NCI-H1930 (cell line): ENCODE measurements at places on chromosomes 3 and 15.

DNA sequence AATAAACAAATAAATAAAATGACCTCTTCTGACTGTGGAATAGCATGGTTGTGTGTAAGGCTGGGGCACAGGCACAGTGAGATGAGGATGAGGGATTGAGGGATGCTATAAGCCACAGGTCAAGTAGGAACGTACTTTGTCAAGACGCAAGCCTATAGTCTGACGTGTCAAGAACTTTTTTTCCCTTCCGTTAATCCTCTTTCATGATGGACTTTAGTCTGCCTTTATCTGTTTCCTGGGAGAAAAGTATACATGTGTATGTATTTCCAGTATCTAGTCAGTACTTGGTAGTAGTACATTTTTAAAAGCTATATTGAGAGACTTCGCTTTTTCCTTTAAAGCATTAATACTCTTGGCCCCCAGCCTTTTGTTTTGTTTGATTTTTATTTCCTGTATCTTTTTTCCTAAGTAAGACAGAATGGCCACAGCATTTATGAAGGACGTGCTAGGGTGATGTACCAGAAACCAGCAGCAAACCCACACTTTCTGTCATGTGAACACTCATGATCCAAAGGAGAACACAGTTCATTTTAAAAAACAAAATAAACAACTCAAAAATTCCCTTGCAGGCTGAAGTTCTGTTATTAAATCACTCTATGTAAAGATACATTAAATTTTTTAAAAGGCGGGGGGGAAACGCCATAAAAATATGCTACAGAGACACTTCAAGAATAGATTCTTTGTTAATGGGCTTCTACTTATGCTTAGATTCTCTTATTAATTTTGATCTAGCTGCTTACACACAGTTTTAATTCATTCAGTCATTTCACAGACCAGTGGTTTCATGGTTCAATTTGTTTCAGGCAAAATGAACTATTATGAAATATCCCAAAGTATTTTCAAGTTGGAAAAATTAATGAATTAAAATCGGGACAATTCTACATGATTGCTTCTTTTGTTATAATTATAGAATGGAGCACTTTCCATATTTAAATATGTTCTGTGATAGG is 114.7 kb downstream of the SNRK start:
- DNase-seq = no peak

DNA sequence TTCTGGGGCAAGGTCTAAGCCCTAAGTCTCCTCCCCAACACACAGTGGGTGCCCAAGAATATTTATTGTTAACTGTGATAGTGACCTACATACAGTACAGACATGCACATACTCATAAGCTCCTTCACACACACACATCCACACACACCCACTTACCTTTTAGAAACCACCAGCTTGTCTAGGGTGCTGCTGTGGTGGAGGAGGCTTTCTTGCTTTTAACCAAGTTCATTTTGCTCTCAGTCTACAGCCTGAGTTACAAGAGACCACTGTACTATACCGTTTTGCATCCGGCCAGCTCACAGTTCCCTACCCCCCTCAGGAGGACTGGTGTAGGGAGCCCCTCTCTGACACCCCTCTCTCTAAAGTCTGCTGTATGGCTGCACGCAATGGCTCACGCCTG is 16.7 kb downstream of the DAPK2 start:
- DNase-seq = no peak

DNA sequence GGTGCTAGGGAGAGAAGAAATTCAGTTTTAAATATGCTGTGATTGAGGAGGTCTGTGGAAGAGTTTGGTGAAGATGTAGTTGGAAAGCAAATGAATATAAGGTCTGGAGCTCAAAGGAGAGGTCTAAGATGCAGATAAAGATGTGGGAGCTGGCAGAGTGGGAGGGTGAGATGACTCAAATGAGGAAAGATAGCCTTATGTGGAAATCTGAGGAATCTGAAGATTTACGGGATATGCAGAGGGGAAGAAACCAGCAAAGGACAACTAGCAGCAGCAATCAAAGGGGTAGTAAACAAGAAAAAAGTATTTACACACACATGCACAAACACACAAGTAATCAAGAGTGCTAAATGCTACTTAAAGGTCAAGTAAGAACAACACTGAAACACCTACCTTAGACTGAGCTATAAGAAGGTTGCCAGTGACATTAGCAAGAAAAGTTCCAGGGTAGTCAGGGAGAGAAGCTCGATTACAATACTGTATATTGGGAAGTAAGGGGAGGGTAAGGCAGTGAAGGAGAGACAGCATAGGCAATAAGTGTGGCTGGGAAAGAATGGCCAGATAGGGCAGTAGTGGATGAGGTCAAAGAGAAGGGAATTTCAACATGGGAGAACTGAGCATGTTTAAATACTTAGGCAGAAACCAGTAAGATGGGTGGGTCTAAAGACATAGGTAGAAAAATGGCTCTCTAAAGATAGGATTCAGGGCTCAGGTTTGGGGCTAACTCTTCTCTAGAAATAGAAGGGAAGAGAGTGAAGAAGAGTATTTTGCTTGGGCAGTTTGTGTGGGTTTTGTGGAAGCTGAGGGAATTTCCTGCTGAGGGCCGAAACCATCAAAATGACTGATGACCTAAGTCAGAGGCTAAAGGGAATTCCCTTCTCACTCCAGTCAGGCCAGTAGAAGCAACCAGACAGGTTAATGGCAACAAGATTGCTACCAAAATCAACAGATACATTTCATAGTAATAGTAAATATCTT is 8.9 kb downstream of the CMTM6 start:
- DNase-seq = no peak

GRCh38 chr3:51720292-51721061 is 13.6 kb downstream of the GRM2 start:
- DNase-seq = no peak

DNA sequence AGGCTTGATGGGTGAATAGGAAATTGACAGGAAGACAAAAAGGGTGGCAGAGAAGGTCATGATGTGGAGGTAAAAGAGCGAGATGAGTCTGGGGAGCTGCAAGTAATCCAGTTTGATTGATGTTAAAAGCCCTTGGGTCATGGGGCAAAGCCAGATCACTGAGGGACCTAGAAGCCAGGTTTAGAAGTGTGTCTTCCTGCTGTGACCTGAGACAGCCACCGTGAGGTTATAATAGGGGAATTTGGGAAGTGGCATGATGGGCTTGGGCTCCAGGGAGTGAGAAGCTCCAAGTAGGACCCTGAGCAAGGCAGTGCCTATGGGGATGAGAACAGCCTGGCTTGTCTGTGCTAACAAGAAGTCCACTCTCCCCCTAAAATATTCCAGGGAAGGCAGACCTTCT is 298.5 kb downstream of the RPLP1 start:
- no peak for DNase-seq

- DNase-seq = no peak
Measured at GRCh38 chr15:63453186-63453905, 51.0 kb upstream of the USP3 start.

- no peak for DNase-seq
Measured at GRCh38 chr3:181851063-181851462, 139.3 kb downstream of the SOX2 start.

- no peak for DNase-seq
Measured at GRCh38 chr3:23402728-23403492, 199.8 kb downstream of the UBE2E2 start.

GRCh38 chr3:119329551-119329950 is 35.4 kb downstream of the ARHGAP31 start:
- no peak for DNase-seq

GRCh38 chr3:184236033-184236410 is 6.6 kb downstream of the VWA5B2 start:
- DNase-seq = no peak

GRCh38 chr15:101669744-101670143 is 17.6 kb upstream of the TM2D3 start:
- no peak for DNase-seq

GRCh38 chr15:66591322-66591862 is 25.6 kb upstream of the LCTL start:
- no peak for DNase-seq

DNA sequence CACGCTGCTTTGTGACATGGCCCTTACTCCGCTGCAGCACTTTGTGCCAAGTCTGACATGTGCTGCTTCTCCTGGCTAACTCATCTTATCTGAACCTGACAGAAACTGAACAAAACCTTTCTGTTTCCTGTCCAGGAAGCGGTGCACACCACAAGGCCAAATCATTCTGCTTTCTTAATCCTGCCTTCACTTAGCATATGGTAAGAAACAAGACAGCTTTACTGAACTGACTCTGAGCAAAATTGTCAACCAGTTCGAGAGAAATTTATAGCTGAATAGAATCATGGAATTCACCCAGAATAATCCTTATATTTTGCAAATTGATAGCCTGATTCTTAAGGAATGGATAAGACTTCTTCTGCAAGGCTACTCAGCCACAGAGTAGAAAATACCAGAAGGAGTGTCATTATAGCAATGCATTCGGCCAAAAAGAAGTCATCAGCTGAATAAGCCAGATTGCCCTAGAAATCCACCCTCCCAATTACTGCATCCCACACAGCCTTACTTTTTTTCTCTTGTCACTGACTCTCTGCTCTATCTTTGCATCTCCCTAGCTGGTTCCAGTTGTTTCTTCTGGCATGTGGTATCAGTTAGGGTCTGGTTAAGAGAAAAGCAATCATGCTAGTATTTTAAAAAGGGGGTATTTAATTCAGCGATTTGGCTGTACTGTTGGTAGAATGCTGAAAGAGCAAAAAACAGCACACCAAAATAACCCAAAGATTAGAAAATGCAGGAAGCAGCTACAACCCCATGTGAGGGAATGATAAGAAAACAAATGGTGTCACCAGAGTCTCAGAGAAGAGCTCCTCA is 41.6 kb upstream of the STRIT1 start:
- DNase-seq = no peak

DNA sequence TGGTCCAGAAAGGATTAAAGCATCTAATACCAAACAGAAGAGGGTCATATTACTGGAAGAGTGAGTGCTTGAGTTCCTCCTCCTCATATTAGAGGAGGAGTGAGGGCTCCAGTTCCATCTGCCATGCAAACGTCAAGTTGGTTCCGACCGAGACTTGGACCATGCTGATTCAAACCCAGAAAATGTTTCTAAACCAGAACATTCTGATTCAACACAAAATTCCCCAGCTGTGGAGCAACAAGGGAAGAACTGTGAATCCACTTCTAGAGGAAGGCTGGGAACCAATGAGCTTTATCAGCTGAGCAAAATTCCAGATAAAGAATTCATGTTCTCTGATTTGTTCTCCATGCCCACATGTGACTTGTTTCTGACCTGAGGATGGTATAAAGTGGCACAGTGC is 135.6 kb upstream of the WNT5A start:
- no peak for DNase-seq

DNA sequence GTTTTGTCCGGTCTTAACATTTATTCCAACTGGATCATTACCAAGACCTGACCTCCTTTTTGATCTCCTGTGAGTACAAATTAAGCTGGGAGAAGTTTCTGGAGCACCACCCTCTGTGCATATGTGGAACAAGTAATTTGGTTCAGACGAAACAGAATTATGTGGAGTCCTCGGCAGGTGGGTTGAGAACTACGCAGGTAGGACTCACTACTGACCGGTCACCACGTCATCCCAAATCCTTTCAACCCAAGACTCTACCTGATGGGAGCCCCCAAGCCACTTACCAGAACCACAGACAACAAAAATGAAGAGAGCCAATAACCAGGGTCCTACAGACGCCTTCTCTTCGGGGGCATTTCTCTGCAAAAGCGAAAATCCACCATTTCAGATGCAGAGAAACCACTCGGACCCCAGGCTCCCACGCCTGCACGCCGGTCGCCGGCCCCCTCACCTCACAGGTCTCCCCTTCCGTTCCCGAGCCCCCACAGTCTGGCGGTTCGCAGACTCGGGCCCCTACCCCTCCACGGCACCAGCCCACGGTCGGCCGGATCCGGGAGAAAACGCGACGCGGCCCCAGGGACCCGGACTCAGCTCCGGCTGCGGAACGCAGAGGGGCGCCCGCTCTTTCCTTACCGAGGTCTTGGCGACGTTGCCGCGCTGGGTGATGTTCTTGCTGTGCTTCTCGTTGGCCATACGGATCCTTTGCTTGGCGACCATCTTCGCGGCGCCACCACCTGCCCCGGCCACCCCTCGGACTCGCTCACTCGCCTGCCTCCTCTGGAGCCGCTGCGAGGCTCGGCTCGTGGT is 674 bp downstream of the SERP1 start:
- DNase-seq = no peak

GRCh38 chr3:4712109-4712508 is 219.0 kb downstream of the ITPR1 start:
- no peak for DNase-seq

- DNase-seq = no peak
Measured at GRCh38 chr3:146770881-146771280, 165.7 kb upstream of the PLSCR5 start.

DNA sequence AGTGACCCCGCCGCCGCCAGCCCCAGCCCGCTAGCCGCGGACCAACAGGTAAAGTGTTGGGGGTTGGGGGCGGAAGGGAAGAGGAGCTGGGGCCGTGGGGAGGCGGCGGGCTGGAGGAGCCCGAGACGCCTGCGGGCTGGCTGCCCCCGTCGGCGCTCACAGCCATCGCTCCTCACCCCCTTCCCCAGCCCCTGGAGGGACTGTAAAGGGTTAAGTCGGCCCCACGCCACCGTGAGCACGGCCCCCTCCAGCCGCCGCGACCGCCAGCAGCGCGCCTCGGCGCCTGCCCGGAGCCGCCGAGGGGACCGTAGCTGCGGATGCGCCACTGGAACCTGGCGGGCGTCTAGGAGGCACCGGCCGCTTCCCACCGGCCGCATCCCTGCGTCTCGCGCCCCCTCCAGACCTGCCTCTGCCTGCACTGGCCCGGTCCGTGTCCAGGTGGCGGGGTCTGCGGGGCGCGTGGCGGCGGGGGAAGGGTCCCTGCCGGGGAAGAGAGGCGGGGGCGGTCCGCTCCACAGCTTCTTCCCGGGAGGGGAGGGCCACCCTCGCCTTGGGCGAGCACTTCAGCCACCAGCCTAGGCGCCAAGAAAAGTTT is 522 bp downstream of the MED12L start:
- DNase-seq = peak; percentile 30

DNA sequence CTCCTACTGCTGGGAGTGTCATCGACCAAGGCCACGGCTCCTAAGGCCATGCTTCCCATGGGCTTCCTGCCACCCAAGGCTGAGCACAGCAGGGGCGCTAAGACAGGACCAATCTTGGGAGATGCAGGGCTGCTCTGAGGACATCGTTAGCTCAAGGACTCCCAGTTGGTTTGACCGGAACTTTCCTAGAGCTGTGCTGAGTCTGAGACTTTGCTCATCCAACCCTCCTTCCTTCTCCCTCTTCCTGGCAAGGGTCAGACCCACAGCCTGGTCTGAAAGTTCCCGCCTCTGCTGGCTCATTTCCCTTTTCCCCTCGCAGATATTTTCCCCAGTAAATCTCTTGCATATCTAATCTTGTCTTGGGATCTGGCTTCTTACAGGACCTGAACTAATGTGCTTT is 57.2 kb downstream of the EPHB3 start:
- DNase-seq = no peak

- no peak for DNase-seq
Measured at GRCh38 chr15:64582202-64582601, 121.8 kb downstream of the ZNF609 start.

- no peak for DNase-seq
Measured at GRCh38 chr15:28021281-28022039, 77.7 kb downstream of the OCA2 start.

DNA sequence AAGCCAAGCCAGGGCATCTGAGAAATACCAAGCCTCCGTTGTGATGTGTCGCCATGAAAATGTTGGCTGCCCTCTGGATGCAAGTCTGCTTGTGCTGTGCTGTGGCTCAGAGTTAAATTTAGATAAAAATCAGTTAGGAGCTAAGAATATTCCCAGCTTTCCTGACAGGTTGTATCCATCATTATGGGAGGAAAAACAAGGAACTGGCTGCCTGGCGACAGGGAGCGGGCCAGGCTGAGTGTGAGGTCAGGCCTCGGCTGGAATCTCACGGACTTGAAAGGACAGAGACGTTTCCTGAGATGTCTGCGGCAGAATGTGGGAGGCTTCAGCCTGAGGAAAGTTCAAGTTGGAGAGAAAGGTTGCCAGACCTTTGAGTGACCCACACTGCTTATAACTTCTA is 213.8 kb downstream of the THSD4 start:
- no peak for DNase-seq
